Renal cortex interstitium (tissue), 15 donors: ENCODE measurements at places on chromosomes 12 and 14. TPM values are rescaled to one million over a fixed set of nuclear protein-coding genes. Genes with fewer than 3 reads are reported as not detected.

DNA sequence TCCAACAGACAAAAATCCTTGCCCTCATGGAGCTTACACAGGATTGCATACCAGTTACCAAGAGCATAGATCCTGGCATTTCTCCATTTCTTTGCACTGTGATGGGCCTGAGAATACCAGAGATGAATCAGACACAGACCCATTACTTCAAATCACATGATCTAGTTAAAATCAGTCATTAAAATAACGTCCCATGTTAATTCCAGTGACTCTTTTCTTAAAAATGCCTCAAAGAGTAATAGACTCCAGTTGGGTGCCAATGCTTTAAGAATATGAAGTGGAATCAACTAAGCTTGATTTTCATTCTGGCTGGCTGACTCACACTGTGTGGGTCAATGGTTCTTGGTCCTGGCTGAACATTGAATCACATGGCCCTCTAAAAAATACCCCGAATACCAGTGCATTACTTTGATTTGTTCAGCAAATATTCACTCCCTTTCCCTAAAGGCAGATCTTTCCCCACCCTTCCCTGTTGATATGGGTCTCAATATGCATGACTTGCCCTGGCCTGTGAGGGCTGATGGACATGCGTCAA, 11.0 kb downstream of the ASB2 start:
- DNase-seq = no peak

- no peak for DNase-seq
Measured at GRCh38 chr12:26327975-26328644, 132.7 kb downstream of the SSPN start.

The TESPA1 gene
- polyA plus RNA-seq = 0.67 TPM

The LRRC10 gene
- not detected for polyA plus RNA-seq

DNA sequence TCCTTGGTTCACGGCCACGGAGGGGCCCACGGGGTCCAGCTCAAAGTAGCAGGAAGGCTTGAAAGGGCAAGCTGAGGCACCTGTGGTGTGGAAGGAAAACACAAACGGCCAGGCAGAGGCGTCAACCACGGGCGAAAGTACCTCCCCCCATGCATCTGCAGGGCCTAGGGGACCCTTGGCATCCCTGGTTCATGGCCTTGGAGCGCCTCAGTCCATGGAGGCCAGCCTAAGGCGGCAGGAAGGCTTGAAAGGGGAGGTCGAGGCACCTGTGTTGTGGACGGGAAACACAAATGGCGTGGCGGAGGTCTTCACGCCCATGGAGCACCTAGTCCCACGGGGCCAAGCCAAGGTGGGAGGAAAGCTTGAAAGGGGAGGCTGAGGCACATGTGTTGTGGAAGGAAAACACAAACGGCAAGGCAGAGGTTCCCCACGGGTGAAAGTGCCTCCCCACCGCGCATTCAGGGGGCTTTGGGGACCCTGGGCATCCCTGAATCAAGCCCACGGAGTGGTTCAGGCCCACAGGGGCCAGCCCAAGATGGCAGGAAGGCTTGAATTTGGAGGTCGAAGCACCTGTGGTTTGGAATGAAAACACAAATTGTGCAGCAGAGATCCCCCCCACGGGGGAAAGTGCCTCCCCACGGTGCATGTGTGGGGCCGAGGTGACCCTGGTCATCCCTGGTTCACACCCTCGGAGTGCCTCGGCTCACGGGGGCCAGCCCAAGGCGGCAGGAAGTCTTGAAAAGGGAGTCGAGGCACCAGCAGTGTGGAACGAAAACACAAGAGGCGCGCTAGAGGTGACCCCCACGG, 380.8 kb downstream of the ALG10 start:
- DNase-seq = no peak

DNA sequence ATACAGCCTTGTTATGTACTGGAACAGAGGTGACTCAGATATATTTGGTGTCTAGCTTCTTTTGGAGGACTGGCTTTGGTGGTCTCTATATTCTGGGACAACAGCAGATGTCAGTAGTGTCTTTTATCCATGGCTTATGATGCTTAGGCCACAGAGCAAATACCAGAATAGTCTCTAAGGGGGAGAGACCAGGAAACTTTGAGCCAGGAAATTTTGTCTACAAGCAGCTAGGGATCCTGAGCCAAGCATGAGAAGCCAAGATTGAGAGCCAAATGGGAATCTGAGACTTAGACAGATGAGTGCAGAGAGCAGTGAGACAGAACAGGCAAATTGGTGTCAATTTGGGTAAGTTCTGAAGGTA, 28.4 kb upstream of the PTPRR start:
- DNase-seq = no peak

DNA sequence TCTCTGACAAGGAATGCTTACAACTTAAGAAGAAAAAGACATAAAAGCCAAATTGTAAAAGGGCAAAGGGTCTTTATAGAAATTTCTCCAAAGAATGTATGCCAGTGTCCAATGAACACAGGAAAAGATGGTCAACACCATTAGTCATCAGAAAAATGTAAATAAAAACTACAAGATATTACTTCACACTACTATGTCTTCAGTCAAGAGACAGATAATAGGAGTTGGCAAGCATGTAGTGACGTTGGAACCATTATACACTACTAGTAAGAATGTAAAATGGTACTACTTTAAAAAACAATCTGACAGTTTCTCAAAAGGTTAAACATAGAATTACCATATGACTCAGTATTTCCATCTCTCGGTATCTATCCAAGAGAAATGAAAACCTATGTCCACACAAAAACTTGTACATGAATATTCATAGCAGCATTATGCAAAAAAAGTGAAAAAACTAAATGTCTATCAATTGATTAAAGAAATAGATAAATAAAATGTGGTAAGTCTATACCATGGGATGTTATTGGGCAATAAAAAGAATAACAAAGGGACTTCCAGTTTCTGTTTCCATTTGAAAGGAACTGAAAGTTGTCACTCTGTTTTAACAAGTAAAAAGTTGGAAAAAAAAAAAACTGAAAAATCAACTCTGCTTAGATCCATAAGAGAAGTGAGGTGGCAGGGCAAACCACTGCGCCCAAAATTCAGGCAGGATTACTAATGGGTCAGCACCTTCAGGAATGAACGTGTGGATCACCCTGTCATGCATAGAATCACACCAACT, 69.8 kb downstream of the ALG10B start:
- DNase-seq = no peak

The FBXW8 gene
- polyA plus RNA-seq = 24.4 TPM

GRCh38 chr14:32075672-32076277, 1.3 kb upstream of the ARHGAP5 start:
- DNase-seq = no peak

- no peak for DNase-seq
Measured at GRCh38 chr14:67602995-67603545, 3.0 kb upstream of the PIGH start.

DNA sequence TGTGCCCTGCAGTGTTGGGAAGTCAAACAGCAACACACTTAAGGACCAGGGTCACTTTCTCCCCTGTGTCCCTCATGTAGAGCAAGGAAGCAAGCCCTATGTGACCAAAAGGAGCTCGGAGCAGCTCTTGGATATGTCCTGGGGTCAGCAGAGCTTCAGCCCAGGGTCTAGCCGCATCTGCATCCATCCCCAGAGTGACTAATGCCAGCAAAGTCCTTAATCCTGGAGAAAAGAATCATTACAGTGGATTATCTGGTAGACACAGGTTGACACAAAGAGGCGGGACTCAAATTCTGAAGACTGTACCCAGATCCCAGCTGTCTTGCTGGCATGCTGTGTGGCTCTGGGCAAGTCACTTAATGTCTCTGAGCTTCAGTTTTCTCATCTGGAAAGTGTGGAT, 239.1 kb upstream of the PWP1 start:
- no peak for DNase-seq

DNA sequence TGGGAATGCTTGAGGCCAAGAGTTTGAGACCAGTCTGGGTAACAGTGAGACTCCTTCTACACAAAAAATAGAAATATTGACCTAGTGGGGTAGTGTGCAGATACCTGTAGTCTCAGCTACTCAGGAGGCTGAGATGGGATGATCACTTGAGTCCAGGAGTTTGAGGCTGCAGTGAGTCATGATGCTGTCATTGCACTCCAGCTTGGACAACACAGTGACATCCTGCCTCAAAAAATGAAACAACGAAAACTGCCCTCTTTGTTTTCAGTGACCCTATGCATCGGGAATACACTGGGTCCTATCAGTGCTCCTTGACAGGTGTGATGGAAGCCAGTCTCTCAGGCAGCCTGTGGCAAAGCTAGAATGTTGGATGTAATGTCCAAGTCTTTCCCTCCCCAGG, 311.5 kb upstream of the OR4E1 start:
- no peak for DNase-seq

The RNASE3 gene
- polyA plus RNA-seq = 1.1 TPM

DNA sequence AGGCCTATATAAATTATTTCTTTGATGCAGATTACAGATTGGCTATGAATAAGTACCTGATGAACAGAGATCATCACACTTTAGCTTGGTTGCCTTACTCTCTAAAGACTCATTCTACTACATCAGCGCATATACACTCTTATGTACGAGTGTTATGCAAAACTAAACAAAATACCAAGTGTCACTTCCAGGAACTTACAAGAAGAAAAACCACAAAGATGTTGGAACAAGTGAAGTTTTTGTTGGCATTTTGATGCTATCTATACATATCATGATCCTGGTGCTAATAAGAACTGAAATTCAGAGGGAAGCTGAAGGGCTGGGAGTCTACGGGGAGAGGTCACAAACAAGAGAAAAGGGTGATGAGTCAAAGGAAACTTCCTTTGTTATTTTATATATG, 47.9 kb upstream of the CERS5 start:
- no peak for DNase-seq

GRCh38 chr12:117774941-117775775, 193.6 kb downstream of the KSR2 start:
- DNase-seq = no peak

DNA sequence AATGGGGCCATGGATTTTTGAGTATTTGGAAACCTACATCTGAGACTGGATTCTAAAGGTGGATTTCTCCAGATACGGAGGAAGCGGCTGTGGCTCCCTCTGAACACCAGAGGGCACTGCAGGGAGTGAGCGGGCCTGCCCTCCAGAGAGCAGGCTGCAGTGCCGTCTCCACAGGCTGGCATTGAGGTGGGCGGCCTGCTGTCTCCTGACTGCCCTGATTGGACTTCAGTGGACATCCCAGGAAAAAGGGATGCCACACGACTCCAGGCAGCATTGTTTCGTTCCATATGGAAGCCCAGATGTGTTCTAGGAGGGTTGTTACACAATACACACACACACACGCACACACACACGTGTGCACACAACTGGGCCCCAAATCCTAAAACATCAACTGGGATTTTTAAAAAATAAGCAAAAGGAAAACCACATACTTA, 20.9 kb upstream of the ANO2 start:
- no peak for DNase-seq

The SMOC1 gene
- polyA plus RNA-seq = 2.1 TPM

The ALDH6A1 gene
- polyA plus RNA-seq = 109 TPM

DNA sequence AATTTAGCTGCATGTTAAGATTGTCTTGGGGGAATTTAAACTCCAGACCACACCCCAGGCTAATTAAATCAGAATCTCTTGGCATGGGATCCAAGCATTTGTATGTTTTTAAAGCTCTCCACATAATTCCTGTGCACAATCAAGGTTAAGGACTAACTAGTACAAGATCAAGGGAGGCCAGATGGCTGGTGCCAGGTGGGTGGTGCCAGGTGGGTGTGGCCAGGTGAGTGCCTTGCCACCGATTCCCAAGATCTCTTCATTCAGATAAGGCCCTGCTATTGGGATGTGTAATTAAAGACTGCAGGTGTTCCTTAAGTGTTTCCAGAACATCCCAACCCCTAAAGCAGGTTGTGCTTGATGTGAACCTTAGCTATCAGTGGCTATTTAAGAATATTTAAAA, 75.1 kb downstream of the NRXN3 start:
- DNase-seq = no peak

The CFAP251 gene
- polyA plus RNA-seq = 17.1 TPM

DNA sequence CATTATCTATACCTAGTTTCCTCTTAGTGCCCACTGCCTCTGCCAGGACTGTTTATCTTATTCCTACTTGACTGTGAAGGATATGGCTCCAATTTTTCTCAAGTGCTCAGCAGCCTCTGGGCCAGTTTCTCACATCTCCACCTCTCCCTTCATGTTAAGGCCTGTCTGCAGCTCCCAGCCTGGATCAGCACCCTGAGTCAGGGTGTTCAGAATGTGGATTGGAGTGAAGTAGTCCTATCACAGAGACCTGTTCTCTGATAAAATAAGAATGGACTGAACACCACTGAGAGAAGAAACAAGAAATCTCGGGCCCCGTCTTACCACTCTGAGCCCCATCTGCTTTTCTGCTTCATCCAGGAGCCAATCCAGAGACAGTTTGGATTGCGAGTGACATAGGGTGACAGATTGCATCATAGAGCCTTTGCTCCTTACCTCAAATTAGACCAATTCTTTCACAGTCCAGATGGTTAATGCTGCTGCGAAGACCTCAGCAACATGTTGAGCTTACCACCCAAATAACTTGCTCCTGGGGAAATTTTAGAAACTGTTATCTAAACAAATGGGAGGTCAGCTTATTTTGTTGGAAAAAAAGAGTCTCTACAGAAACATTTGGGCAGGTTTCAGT, 473.1 kb downstream of the PDZRN4 start:
- DNase-seq = no peak

The ZNF740 gene
- polyA plus RNA-seq = 73.3 TPM

DNA sequence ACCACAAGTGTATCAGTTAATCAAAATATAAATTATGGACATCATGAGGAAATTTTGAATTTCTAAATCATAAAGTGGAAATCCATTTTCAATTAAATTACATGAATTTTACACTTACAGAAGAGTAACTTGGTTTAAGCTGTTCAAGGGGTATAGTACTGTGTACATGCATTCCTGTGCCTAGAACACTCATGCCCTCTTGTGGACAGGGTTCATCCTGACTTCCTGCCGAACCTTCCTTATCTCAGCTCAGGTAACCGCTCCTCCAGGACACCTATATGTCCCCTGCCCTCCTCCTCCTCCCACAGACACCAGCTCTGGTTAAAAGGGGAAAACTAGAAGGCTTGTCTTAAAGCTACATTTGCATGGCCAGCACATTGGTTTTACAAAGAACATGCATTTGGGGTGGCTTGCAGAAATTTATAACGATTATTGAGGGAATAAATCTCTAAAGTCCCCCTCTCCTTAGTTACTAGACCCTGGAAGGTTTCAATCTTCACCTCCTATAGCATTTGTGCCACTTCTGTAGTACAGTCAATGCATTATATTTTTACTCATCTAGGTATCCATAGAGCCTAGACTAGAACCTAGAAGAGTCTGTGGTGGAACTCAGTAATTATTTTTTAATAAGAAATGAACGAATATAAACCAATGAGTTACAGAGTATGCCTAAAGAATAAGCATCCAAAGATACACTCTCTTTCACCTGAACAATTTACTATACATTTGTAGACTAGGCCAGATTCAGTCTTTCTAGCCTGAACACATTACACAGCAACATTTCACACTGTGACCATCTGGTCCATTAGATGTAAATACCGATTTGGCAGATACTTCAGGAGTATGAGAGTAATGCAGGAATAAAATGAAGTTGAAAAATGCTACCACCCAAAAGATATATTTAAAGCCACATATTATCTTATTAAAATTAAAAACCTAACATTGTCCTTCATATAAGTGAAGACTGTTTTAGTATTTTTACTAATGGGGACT, 345.6 kb downstream of the PAWR start:
- peak; percentile 32 for DNase-seq
